ENCODE measurements at places on chromosomes 1 and 21.

DNA sequence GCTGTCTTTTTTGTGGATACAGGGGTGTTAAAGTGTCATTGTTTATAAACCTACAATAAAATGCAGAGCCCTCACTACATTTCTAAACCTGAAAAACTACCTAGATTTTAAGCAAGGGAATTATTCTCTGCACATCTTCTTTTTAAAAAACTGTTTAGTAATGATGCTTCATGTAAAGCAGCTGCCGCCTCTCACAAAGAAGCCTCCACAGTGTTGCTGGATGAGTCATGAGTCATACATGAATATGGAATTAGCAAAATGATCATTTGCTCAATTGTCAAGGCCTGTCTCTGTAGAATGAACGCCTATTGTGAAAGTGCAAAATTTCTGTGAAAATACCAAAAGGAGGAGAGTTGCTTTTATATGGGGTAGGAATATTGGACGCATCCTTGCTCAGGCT is 259.5 kb upstream of the CHRM3 start:
- no peak for DNase-seq

DNA sequence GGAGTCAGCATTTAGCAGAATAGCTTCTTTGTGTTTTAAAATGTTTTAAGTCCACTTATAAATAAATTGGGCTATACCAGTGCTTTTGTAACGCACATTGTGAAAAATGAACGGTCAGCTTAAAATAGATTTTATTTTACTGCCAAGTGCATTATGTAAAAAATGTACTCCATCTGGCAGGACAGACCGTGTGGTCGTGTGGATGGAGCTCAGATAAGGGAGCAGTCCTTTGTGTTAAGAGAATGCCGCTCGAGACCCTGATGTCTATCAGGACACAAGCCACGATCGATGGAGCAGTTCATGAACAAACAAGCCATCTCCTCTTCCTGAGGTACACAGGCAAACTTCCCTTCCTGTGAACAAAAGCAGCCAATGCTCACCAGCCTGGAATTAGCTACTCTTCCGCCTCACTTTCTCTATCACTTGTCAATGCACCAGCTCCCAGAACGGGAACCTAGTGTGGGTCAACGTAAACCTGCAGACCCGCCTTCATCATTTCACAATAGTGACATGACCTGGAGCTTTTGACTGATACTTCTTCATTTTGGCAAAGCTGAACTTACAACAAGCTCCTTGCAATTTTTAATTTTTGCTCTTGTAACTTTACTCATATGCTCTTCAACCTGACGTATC is 243.5 kb downstream of the TGFB2 start:
- no peak for DNase-seq

DNA sequence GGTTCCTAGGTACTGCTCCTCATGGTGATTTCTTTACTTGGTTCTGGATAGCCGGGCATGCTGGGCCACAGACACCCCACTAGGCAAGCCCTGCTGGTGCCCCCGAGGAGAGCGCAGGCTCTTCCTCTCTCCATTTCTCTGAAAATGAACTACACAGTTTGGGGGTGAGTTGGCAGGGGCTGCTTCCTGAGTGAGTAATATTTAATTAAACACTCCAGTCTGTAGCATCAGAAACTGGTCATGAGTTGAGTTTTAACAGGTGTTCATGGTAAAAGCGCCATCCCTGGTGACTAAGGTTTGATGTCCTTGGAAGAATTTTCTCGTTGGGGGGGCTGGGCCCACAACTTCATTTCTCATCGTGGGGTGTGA is 1.7 kb downstream of the SPSB1 start:
- no peak for DNase-seq

DNA sequence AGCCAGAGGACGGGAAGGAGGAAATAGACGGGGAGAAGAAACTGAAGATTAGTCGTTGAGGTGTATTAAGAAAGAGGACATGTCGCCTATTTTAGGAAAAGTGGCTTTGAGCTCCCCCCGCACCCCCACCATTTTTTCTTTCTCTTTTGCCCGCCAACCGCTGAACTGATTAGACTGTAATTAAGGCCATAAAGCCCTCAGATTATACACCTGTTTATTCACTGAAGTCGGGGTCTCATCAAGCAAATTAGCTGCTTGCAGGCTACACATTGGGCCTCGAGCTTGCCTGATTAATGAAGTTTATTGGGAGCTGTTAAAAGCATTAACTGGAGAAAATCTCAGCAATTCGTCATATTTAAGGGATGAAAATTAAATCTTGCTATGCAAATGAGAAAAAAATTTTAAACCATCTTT is 119.4 kb upstream of the RRP15 start:
- no peak for DNase-seq

DNA sequence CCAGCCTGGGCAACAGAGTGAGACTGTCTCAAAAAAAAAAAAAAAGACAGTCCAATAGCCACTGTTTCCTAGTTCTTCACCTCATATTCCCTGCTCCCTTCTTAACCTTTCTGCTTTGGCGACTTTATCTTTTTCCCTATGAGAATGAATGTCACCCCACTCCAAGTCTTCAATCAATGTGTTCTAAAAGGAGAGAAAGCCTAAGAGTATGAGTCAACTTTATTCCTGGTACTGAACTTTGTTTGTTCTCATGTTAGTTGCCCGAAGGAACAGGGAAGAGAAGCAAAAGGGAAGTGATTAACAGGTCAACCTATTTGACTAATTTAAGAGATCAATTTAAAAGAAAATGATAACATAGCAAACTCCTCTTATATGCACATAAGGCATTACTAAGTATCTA is 39.9 kb upstream of the SLC16A1 start:
- no peak for DNase-seq

- no peak for DNase-seq
These were observed 102.6 kb upstream of the PPM1J start for GRCh38 chr1:112817555-112818373.

DNA sequence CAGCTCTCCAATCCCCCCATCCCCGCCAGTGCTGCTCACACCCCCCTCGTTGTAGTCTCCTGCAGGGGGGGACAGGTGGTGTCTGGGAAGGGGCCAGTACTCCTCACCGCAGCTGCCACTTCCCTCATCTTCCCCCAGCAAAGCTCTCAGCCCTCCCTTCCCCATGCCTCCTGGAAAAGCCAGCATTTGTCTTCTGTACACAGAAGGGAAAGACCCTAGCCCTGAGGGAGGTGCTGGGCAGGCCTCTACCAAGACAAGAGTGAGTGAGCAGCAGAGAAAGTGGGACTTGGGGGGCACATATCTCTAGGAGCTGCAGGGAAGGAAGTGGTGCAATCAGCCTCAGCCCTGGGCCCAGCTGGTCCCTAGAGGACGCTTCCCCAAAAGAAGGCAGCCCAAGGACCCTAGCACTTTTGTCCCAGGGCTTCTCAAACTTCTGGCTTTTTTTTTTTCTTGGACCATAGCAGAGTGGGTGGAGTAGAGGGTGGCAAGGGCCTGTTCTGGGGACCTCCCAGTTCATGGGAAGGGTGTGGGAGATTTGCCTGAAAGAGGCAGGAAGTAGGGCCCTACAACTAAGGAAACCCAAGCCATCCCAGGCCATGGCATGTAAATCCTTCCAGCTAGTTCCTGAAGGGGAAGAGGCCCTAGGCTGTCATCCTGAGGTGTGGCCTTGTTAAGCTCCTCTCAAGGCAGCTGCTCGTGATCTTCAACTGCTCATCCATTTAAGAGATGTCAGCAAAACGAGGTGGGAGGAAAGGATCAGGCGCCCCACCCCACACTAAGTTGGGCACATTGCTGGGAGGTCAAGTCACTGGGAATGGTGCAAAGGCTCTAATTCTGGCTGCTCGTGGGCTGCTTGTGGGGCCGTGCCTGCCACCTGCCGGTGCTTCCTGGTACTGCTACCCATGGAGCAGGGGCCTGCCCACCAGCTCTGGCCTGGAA is 12.6 kb downstream of the ZC3H12A start:
- peak; percentile 77 for DNase-seq

- no peak for DNase-seq
These were observed 21.3 kb upstream of the PHTF1 start for GRCh38 chr1:113780374-113781146.

- DNase-seq, result no peak
These were observed 31.2 kb downstream of the SLC19A1 start for GRCh38 chr21:45511007-45511406.

- peak; percentile 84 for DNase-seq
These were observed 170.8 kb downstream of the NFIA start for GRCh38 chr1:61253059-61253735.

DNA sequence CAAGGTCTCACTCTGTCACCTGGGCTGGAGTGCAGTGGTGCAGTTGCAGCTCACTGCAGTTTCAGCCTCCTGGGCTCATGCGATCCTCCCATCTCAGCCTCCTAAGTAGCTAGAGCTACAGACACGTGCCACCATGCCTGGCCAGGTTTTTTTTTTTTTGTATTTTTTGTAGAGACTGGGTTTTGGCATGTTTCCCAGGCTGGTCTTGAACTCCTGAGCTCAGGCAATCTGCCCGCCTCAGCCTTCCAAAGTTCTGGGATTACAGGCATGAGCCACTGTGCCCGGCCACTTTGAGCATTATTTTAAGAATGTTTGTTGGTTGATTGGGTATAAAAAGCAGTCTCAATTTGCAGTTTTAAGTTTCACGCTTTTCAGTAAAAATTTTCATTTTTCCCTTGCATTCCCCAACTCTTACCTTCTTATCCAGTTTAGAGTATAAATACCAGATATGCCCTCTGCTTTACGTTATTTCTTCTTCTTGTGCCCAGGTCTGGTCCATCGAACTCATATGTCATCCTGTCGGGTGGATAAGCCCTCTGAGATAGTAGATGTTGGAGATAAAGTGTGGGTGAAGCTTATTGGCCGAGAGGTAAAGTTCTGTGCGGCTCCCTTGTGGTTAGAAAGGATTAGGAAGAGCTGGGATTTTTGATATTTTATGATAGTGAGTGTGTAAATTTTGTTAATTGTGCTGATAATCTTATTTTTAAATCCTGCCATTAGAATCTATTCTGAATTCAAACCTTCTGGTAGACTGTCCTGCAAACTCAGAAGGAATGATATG is 36.0 kb downstream of the FABP3 start:
- DNase-seq, result peak; percentile 31

DNA sequence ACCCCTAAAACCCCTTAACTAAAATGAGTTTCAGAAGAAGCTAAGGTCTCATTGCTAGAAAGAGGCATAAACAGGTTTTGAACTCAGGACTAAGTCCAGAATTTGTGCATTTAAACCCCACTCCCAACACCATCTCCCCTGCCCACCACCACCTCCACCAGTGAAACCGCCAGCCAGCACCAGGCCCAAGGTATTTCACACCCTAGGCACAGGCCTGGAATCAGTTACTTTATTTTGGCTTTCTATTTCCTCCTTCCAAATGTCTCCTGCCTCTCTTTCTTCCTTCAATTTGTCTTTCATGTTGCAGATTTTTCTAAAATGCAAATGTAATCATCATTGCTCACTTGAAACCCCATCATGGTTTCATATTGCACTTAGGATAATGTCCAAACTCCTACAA is 1.9 kb upstream of the IPO13 start:
- no peak for DNase-seq

DNA sequence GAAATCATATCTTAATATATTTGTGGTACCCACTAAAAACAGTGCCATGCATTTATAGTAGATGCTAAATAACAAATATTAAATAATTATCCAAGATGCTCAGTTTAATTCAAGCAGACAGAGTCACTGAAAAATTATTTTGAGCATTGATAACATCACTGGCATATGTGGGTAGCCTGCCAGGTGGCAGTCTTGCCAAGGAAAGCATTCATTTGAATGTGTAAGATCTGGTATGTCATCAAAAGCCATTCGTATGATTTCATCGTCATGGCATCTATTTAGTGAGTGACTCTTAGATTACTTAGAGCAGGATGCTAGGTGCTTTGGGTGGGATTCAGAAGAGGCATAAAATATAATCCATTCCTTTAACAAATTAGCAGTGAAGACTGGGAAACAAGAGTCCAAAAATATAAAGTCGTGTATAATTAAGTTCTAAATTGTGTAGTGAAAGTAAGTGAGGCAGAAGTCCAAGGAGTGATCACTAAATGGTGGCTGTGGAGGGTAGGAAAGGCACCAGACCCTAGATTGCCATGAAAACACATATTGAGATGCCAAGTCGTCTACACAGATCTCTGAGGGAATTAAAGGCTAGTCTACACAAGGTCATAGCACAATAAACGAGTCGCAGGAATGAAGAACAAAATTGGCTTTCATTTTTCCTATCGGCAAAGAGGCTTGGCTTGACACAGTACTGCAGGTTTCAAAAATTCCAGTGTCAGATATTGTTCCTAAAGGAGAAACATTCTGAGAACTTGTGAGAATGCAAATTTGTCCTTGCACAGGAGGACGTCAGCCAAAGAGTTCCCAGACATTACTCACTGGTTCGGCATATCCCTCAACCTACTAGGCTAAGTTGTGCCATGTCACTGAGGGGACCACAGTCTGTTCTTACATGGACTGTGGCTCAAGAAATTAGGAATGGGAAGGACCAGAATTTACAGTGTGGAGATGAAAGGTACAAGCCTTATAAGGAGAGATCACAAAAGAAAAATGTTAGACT is 130.8 kb downstream of the LYPLAL1 start:
- peak; percentile 63 for DNase-seq

GRCh38 chr1:244757091-244757939 is 78.1 kb upstream of the COX20 start:
- no peak for DNase-seq

- DNase-seq, result peak; percentile 91
These were observed 10.5 kb downstream of the PCSK9 start for GRCh38 chr1:55049914-55050278.

GRCh38 chr1:204652497-204652896 is 33.0 kb downstream of the LRRN2 start:
- no peak for DNase-seq

GRCh38 chr1:176885751-176886150 is 278.8 kb downstream of the ASTN1 start:
- no peak for DNase-seq

GRCh38 chr1:84434081-84434769 is 35.9 kb downstream of the DNASE2B start:
- DNase-seq, result no peak

- peak; percentile 65 for DNase-seq
These were observed 182.0 kb downstream of the PCP4 start for GRCh38 chr21:40049031-40049930.

- no peak for DNase-seq
These were observed 1.6 kb downstream of the CRYBG2 start for GRCh38 chr1:26352338-26352679.

DNA sequence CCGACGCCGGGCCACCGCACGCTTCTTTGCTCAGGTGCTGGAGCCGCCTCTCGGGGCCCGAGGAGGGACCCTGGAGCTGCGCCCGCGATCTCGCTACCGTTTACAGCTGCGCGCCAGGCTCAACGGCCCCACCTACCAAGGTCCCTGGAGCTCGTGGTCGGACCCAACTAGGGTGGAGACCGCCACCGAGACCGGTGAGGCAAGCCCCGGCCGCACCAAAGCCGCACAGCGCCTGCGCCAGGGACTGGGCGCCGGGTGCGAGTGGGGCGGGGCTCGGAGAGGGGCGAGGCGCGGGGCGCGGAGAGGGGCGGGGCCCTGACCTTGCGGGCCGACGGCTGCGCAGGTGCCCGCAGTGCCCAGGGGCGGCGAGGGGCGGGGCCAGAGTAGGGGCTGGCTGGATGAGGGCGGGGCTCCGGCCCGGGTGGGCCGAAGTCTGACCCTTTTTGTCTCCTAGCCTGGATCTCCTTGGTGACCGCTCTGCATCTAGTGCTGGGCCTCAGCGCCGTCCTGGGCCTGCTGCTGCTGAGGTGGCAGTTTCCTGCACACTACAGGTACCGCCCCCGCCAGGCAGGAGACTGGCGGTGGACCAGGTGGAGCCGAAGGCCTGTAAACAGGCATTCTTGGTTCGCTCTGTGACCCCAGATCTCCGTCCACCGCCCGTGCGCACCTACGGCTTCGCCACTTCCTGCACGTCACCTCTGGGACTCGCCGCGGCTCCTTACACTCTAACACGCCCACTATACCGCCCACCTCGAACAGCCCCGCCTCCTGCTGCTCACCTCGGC is 9.8 kb upstream of the CDC20 start:
- DNase-seq, result peak; percentile 89

- DNase-seq, result no peak
These were observed 18.9 kb upstream of the NKAIN1 start for GRCh38 chr1:31258581-31258980.
